ENCODE measurements at places on chromosomes 5 and 9.

GRCh38 chr5:122192497-122193496 lies 63.5 kb downstream of the ZNF474 start:
- no peak for DNase-seq

- DNase-seq: peak; percentile 29
Observed at GRCh38 chr9:119802621-119803020, 433.4 kb upstream of the BRINP1 start.

DNA sequence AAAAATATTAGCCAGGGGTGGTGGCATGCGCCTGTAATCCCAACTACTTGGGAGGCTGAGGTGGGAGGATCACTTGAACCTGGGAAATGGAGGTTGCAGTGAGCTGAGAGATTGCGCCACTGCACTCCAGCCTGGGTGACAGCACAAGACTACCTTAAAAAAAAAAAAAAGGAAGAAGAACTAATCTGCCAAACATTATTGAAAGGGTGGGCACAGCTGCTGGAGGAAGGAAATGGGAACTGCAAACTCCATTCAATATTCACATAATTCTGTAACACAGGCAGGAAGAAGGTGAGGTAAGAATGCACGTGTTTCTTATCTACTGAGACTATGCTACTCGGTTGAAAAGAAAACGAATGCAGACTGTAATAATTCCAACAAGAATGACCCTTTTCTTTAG lies 121.1 kb upstream of the GNA14 start:
- no peak for DNase-seq

DNA sequence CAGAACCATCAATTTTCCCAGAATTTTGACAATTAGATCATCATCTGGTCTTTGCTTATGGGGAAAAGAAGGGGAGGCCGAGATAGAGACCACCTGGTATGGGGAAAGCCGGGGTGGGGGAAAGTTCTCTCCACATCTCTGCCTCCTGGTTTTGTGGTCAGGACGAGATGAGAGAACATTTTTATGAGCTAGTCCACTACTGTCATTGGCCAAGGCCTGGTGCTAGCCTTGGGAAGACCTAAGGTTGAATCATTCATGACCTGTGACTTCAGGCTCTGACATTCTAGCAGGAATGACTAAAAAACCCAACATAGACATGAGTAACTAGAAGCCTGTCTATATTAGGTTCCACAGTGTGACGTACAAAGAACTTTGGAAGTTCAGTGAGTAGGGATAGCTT lies 135.2 kb downstream of the PTTG1 start:
- no peak for DNase-seq

- DNase-seq: no peak
Observed at GRCh38 chr5:126368239-126368812, 54.9 kb upstream of the GRAMD2B start.

DNA sequence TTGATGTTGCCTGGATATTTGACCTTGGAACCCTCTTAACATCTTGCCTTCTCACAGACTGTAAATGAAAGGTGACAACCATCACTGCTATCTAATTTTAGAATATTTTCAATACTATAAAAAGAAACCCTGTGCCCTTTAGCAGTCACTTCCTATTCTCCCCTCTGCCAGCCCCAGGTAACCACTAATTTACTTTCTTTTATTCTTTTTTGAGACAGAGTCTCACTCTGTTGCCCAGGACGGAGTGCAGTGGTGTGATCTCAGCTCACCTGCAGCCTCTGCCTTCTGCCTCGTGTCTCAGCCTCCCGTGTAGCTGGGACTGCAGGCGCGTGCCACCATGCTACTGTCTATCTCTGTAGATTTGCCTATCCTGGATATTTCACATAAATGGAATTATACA lies 43.6 kb downstream of the FRMPD1 start:
- DNase-seq: no peak

DNA sequence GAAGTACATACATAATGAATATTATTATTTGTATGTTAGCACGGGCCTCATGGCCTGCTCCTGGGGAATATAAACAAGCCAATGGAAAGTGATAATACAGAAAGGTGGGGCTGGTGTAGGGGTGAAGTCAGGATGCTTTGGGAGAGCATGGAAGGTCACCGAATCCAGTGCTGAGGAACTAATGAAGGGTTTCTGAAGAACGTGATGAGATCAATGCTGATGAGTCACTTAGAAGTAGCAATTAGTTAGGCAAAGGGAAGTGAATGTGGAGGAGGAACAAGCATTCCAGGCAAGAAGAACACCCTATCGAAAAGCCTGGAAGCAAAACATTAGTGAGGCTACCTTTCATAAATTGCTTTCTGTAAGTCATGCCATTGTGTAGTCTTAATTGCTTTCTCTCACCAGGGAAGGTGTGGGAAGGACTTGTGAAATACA lies 2.1 kb downstream of the ANXA1 start:
- DNase-seq: no peak

DNA sequence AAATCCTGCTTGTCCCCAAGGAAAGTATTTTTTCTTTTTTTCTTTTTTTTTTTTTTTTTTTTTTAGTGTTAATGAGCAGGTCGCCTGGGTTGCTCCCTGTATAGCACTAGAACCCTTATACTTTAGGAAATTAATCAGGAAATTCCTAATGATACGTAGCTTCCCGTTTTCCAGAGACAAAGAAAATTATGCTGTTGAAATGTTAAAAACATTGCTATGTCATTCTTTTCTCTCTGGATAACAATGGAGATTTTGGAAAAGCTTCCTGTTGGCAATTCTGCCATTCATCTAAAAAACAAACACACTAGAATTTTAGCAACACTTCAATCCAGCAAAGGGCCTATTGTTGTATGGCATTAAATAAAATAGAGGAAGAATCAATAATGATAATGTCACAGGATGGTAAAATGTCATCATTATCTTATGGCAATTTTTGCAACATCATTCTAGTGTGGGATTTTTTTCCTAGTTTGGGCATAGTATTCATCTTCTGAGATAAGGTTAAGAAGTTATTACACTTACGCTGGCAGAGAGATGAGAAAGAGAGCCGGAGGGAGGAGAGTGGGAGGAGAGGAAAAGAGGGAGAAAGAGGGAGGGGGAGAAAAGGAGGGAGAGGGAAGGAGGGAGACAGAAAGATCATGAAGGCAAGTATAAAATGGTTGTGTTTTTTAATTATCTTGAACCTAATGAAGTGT lies 315.8 kb upstream of the PDE4D start:
- DNase-seq: no peak

DNA sequence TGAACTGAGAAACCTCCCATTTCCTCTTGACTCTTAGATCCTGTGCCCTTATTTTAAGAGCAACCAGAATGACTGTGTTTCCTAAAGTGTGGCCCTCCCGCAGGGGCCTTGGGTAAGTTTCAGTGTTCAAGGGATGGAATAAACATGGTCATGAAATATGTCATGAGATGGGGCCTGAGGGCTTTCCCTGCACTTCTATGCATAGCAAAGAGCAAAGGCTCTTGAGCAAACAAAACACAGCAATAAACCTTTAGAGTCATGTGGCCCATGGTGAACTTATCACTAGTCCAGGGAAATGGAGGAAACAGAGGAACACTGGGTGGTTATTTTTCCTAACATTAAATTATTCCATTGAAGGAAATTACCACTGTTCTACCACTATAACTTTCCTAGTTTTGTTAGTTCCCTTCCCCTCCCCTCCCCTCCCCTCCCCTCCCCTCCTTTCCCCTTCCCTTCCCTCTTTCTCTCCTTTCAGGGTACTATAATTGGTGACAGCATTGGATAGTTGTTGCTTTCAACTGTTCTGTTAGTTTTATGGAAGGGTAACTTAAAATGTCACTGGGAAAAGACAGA lies 72.4 kb downstream of the CTSL start:
- DNase-seq: no peak

GRCh38 chr9:100064872-100065581 lies 33.8 kb downstream of the ERP44 start:
- no peak for DNase-seq

GRCh38 chr5:103249068-103249467 lies 9.5 kb upstream of the MACIR start:
- DNase-seq: no peak

DNA sequence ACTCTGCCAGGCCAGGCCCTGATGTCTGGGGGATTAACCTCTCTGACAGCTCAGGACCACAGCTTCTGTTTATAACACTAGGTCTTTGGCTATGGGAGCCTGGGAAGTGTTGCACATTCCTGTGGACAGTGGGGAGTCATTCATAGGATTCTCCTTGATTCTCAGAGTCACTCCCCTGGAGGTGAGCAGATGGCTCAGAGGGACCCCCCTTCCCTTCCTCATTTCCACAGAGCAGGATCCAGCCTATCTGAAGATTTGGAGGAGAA lies 60.2 kb downstream of the NRG2 start:
- DNase-seq: no peak

GRCh38 chr5:141149812-141150211 lies at the start of gene PCDHB6:
TSS of gene PCDHB6 (plus strand) at chr5:141150057. CDS start at chr5:141150258, 201 bp downstream.
- DNase-seq: no peak

DNA sequence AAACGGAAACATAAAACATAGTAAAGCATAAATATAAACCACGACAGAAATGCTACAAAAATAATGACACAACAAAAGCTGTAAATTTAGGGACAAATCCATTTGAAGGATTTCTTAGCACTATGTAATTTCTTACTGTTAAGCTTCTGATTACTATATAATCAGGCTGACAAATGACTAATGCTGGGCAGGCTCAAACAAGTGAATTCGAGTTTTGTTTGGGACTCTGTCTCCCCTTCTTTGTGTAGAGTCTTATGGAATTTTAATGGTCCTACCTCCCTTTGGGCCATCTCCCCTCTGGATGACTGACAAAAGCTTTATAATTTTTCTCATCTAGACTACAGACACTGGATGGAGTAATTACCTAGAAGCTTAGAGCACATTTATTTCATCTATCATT lies 24.6 kb upstream of the KIF2A start:
- no peak for DNase-seq

GRCh38 chr5:178732281-178732680 lies 1.8 kb upstream of the ZNF354A start:
- no peak for DNase-seq

DNA sequence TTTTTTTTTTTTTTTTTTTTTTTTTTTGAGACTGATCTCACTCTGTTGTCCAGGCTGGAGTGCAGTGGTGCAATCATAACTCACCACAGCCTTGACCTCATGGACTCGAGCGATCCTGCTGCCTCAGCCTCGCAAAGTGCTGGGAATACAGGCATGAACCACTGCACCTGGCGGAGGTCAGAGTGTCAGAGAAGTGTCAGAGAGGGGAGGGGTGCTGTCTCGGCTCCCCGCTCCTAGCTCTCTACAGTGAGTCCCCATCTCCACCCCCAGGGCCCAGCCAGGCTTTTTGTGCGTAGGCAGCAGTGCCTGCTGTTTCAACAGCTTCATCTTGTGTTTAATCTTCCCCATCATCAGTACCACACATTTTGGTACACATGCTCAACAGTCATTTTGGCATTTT lies 38.3 kb downstream of the SAR1B start:
- no peak for DNase-seq

- DNase-seq: no peak
Observed at GRCh38 chr9:78927099-78927940, 630.4 kb downstream of the PSAT1 start.

DNA sequence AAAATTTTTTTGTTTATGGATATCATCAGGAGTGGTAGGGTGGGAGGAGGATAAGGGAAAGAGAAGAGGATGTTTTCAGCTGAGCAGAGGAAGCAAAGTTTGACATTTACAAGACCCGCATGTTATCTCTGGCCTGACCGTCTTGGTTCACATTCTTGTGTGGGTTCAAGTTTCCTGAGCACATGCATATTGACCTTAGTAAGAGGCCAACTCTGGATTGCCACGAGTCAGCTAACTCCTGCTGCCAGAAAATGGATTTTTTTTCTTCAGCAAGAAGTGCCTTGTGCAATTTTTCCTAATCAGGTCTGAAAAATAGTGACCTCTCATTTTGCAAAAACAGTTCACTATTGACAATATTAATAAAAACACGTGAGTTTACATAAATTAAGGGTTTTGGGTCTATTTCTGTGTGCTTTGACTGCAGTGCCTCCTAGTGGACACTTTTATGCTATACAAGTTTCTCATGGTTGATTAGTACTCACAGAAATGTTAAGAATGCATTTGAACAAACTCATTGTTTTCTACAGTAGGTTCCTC lies 27.1 kb upstream of the BASP1 start:
- no peak for DNase-seq

- DNase-seq: peak; percentile 59
Observed at GRCh38 chr9:88990729-88991065, 571 bp upstream of the S1PR3 start.

- no peak for DNase-seq
Observed at GRCh38 chr9:84152204-84152603, 171.6 kb downstream of the RMI1 start.

GRCh38 chr5:61342071-61342501 lies 10.0 kb downstream of the ZSWIM6 start:
- no peak for DNase-seq

DNA sequence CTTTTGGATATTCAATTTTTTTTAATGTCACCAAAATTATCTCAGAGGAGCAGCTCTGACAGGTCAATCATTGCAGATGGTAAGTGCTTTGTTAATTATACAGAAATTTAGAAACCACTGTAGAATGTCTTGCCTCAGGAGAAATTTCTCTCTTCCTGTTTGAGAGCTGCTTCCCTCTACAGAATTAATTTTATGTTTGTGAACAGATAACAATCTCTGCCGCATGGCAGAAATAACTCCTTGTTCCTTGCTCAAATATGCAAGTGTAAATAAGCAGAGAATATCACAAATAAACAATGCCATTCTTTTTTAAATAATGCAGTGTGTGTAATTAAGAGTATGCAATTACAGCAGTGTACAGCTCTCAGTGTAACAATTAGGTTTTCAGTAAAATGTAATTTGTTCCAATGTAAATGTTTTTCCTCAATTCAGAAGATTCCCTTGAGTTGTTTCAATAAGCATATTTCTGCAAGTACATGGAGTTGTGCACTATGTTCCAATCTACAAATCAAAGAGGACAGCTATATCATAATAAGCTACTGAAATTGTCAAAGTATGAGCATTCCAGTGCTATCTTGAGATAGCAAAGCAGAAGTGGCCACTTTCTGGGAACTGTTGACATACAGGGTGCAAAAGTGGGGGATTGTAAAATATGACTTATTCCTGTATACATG lies 1012.8 kb downstream of the MAT2B start:
- DNase-seq: no peak

GRCh38 chr9:21837501-21837900 lies 35.1 kb downstream of the MTAP start:
- DNase-seq: no peak

- DNase-seq: no peak
Observed at GRCh38 chr9:16982780-16983310, 112.4 kb upstream of the BNC2 start.

- no peak for DNase-seq
Observed at GRCh38 chr9:120611690-120612068, 31.7 kb upstream of the CDK5RAP2 start.

DNA sequence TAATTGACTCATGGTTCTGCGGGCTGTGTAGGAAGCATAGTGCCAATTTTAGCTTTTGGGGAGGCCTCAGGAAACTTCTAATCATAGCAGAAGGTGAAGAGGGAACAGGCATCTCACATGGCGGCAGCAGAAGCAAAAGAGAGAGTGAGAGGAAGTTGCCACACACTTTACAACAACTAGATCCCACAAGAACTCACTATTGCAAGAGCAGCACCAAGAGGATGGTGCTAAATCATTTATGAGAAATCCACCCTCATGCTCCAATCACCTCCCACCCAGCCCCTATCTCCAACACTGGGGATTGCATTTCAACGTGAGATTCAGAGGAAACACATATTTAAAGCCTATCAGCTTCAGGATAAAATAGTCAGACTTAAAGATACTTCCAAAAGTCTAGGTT lies 36.1 kb upstream of the LPAR1 start:
- DNase-seq: no peak
